Activated naive CD4-positive, alpha-beta T cell treated with anti-CD3 and anti-CD28 coated beads for 36 hours (primary cell): ENCODE measurements at places on chromosomes 16 and 17. TPM values are rescaled to one million over a fixed set of nuclear protein-coding genes. Genes with fewer than 3 reads are reported as not detected.

Gene RAB37
- 2.1 TPM for total RNA-seq

Gene EZH1
- 34.0 TPM for total RNA-seq

Gene SYT17
- not detected for total RNA-seq

Gene RNF157
- total RNA-seq = 45.3 TPM

Gene ITGB3
- not detected for total RNA-seq

Gene PRRT2
- total RNA-seq = 0.94 TPM

Gene TMED6
- 0.88 TPM for total RNA-seq

Gene TP53TG3F
- total RNA-seq = not detected

Gene TMEM101
- total RNA-seq = 25.6 TPM

Gene MAP2K6
- 2.4 TPM for total RNA-seq

- DNase-seq = no peak
These were observed 10.3 kb downstream of the RETREG3 start for GRCh38 chr17:42598905-42599304.

GRCh38 chr17:72165867-72166439 lies 45.1 kb downstream of the SOX9 start:
- DNase-seq = no peak

- DNase-seq = no peak
These were observed 19.8 kb upstream of the CHMP6 start for GRCh38 chr17:80971704-80972304.

DNA sequence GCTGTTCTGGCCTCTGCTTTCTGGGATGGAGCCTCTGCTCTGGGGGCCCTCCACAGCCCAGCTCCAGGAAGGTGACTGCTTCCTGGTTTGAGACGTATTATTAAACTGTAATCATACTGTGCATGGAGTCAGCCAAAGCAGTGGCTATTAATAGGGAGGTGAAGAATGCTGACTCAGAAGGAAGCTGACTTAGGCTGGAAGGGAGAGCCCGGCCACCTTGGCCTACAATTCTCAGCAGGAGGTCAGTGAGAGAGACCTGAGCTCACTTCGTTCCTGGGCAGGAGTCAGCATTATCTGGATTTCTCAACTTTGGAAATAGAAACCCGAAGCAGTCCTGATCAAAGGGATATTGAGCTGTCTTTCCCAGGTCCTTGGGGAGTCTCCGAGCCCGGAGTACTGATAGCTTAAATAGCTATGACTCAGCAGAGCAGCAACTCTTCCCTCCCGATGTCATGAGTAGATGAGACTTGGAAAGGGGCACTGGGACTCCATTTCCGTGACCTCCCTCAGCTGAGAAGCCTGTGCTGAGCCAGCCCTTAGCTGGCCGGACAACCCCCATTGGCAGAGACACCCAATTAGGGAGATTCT lies 91.8 kb downstream of the YPEL2 start:
- DNase-seq = no peak

GRCh38 chr17:6603744-6604325 lies 36.7 kb downstream of the KIAA0753 start:
- no peak for DNase-seq

DNA sequence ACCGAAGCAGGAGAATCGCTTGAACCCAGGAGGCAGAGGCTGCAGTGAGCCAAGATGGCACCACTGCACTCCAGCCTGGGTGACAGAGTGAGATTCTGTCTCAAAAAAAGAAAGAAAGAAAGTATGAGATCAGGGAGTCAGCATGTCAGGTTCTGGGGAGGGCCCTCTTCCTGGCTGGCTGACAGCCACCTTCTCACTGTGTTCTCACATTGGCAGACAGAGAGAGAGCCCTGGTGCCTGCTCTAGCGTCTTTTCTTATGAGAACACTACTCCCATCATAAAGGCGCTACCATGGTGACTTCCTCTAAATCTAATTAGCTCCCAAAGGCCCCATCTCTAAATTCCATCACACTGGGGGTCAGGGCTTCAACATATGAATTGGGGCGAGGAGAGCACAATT lies 27.6 kb upstream of the RBBP6 start:
- no peak for DNase-seq

DNA sequence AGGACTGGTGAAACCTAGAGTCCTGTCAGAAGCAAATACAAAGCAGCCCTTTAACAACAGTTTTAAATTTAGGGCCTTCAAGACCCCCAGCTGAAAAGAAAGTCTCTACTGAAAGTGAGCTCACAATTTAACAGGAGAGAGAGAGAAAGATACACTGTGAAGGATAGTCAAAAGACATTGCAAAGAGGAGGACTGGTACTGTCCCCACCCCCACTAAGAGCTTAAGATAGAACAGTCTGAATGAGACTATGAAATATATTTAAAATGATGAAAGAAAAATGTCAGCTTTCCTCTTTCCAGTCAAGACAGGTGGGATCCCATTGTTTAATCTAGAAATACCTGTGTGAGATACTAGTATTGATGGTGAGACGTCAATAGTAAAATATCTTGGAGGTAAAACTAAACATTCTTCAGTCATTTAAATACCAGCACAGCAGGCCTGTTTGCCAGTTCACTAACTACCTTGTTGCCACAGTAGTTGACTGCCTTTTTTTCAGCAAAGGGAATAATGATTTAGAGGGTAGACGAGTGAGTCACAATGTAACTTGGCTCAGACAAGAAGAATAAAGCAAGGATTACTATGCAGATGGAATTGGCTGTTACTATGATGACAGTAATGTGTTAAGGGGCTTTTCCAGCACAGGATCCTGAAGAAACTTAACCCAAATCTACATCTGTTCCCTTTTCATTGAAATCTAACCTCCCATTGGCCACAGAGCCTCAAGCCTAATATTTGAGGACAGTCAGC lies 47.2 kb upstream of the RASL10B start:
- no peak for DNase-seq

DNA sequence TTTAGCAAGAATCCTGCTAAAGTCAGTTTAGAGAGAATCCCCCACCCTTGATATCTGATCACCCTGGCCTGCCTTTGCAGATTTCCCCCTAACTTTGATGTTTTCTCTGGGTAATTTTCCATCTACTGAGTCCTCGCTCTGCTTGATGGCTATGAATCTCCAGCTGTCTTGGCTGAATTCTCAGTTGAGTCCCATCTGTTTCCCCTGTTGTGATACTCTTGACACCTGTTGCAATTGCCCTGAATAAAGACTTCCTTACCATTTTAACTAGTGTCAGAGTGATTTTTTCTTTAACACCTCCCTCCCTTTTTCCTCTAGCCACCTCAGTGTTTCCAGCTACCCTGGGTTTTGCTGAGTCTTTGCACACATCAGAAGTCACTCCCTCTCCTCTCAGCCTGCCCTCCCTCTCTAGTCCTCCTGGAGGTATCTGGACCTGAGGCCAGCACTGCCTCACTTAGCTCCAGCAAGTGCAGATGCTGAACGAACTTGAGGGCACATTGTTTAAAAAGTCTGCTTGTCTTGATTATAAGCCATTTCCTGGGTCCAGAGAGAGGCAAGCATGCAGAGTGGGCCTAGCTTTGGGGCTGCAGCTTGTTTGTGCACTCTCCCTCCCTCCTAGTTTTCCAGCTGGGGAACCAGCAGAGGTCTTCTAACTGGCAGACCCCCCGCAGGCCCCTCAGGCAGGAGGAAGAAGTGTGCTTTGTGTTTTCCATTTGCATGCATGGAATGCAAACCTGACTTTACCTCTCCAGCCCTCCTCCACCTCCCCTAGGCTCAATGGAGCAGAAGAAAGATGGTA lies 33.2 kb downstream of the SPACA3 start:
- no peak for DNase-seq

DNA sequence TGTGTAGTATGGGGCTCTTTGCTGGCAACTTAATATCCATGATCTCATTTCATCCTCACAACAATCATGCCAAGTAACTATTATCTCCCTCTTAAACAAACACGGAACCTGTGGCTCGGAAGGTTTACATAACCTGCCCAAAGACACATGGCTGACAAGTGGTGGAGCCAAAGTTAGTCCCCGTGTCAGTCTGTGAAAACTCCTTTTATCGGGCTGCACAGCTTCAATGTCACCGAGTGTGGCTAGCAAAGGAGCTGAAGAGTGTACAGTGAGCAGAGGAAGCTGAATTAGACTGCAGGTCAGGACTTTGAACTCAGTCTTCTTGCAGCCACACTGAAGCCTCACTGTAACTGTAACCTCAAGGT lies 80.3 kb downstream of the PARN start:
- DNase-seq = no peak

- peak; percentile 84 for DNase-seq
These were observed 671.1 kb downstream of the WWOX start for GRCh38 chr16:78770353-78771091.

- DNase-seq = no peak
These were observed at the start of gene NEUROD2 for GRCh38 chr17:39607851-39608130. Gene NEUROD2, minus strand, starts transcription at chr17:39607920. Its CDS starts 1,321 bp downstream, at chr17:39606599.

GRCh38 chr16:30651124-30652004 lies 604 bp downstream of the PRR14 start:
- DNase-seq = peak; percentile 84

GRCh38 chr17:77886387-77886728 lies 72.1 kb upstream of the TNRC6C start:
- peak; percentile 37 for DNase-seq

- DNase-seq = no peak
These were observed 296.5 kb upstream of the MAF start for GRCh38 chr16:79897104-79897452.

DNA sequence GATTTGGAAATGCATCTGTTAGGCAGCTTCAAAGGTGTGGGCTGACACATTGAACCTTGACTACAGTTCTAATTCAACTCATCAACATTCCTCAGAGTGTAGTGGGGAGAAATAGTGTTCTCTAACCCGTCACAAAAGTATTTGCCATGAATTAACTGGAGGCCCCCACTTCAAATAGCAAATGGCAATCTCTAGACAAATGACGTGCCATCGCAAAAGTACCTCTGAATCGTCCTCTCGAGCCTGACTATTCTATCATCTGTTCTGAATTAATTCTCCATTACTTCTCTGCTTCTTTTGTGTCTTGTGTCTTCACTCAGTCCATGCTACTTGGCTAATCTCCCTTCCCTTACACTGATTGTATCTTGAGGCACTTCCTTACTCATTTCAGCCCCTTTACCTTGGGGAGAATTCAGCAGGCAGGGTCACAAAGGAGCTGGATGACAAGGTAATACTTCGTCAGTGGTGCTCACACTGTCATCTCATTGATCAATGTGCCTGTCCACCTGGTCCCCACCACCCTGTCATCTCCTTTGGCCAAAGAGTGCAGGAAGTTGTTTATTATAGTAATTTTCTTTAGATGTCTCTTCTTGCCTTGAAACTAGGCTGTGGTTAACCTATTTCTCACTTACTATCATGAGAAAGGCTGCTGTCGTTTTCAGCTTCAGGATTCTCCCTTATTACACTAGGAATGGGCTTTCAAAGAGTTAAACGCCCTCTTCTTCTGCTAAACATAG lies 108.4 kb downstream of the SYCE1L start:
- DNase-seq = peak; percentile 58

DNA sequence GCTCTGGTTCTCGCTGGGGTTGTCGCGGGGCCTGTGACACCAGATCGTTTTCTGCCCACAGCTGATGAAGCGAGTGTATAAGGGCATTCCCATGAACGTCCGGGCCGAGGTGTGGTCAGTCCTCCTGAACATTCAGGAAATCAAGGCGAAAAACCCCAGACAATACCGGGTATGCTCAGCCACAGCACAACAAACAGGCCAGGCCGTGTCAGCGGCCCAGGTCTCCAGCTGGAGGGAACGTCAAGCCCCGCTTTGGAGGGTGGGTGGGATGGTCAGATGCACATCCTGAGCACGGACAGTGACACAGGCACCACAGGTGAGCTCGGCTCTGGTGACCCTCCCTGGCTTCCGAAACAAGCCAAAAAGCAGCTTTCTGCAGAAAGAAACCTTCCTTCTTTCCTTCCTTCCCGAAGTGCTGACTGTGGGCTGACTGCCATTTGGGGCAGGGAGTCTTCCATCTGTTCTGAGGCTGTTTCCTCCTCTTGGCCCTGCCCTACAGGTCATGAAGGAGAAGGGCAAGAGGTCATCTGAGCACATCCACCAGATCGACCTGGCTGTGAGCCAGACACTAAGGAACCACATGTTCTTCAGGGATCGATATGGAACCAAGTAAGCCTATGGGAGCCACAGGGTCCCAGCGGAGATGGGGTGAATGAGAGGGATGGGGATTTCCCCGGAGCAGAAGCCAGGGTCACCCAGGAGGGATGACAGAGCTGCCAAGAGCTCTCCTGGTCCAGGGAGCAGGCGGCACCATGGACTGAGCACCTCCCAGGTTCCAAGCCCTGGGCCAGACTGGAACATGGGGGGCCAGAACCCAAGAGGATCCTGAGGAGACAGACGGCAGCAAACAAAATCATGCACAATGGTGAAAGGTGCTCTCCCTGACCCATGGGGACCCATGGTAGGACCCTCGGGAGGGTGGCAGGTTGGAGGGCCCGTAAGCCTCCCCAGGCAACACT lies 79.4 kb downstream of the GOSR1 start:
- DNase-seq = no peak

DNA sequence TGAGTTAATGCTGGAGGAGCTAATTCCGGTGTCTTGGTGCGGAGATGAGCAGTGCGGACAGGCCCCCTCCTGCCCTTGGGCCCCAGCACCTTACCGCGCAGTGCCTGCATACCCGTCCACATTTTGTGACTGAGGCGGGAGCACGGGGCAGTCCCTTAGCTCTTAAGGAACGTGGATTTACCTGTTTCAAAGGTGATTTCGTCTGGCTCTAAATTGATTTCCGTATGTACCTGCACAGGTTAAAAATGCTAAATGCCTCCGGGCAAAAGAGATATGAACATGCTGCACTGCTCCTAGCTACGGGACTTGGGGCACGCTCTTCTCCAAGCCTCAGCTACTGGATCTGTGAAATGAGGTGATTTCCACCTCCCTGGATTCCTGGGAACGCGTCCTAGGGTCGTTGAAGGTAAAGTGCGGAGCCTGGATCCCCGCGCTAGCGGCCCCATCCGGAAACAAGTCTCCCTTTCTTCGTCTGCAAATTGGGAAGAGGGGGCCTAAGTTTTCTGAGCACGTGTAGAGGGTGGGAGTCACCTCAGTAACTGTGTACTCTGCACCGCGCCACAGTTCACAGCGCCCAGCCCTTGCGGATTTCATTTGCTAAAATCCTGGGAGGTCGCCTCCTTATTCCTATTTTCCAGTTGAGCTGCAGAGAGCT lies 669 bp upstream of the CRISPLD2 start:
- DNase-seq = no peak

- no peak for DNase-seq
These were observed 146.0 kb upstream of the RCVRN start for GRCh38 chr17:10051112-10051511.

DNA sequence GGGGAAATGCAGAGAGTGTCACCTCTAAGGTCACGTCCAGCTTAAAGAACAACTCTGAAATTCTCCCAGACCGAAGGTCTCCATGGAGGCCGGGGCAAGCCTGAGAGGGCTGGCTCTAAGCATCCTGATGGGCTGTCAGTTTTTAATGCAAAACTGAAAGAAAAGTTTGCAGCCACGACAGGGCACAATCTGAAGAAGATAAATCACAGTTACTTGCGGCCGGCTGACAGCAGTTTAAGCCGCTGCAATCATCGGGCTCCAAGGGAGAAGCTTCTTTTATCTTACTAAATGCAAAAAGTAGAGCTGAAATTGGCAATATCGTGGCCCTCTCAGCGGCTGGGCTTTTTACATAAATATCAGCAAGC lies 168.8 kb downstream of the CYLD start:
- no peak for DNase-seq

- peak; percentile 83 for DNase-seq
These were observed 48.4 kb upstream of the KDM8 start for GRCh38 chr16:27154705-27155521.

GRCh38 chr16:47852991-47853390 lies 302.8 kb downstream of the ABCC12 start:
- DNase-seq = no peak

- peak; percentile 58 for DNase-seq
These were observed at the start of gene SLC16A5 for GRCh38 chr17:75087558-75088453. Gene SLC16A5, plus strand, starts transcription at chr17:75087954. Its CDS starts 5,683 bp downstream, at chr17:75093637.
